ENCODE measurements at places on chromosomes 6 and 20.

DNA sequence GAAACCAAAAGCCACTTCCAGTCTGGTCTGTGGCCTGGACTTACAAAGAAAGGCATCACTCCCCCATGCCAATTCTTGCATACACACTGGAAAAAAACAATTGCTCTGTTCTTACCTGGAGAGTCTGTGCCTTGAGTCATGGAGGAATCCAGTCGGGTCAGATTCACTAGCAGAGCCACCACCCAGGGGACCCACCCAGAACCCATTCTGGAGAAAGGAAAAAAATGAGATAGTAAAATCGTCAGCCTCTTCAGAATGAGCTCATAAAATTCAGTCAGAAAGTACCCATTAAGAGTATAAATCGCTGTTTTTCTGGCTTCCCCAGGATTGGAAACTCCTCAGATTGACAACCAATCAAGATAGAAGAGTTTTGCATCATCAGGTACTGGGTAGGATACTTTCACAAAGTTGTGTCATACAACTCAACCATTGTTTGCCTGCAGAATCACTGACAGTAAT is at the start of gene HLA-DOB:
Gene HLA-DOB, minus strand, starts transcription at position 257 of the 459 bp plus-strand sequence. Its CDS starts 51 bp downstream, at position 206.
- DNase-seq, result peak; percentile 16

DNA sequence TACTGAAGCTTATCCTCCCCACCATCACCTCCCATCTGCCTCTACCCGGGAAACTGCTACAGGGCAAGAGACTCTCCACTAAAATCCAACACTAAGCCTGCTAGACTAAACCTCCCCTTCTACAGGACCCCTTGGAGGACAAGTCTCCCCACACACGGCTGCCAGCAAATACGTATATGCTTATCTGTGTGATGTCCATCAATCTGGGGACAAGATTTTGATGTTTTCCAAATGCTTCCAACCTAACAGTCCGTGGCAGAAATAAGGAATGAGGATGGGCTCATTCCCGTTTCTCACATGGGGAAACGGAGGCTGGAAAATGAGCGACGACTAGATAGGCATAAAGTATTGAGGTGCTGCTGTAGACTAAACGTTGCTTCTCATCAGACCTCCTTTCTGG is 1.8 kb downstream of the KCNK5 start:
- DNase-seq, result no peak

DNA sequence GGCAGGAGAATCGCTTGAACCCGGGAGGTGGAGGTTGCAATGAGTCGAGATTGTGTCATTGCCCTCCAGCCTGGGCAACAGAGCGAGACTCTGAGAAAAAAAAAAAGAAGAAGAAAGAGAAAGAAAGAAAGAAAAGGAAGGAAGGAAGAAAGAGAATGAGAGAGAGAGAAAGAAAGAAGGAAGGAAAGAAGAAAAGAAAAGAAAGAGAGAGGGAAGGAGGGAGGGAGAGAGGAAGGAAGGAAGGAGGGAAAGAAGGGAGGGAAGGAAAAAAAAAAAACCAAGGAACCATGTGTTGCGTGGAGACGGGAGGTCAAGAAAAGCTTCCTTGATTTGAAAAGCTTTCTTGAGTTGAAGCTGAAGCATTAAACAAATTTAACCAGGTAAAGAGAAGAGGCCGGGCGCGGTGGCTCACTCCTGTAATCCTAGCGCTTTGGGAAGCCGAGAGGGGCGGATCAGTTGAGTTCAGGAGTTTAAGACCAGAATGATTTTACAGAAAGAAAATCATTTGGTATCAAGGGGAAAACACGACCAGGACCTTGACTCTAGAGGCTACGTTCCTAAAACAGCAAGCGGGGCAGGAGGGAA is 90.5 kb upstream of the PRSS16 start:
- DNase-seq, result no peak

DNA sequence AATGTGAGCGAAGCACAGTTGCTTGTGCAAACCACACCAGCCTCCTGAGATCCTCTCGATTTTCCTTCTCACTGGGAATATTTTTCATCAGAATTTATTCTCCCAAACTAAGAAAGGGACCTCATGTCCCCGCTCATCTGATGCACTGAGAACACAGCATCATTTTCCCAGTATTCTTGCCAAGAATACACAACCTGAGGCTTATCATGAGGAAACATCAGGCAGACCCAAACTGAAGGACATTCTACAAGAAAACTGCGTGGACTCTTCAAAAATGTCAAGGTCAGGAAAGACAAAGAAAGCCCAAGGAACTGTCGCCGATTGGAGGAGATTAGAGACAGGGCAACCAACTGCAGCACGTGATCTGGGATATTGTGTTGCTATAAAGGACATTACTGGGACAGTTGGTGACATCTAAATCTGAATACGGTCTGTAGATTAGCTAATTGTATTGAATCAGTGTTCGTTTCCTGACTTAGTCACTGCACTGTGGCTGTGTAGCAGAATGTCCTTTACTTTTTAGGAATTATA is 72.3 kb downstream of the SNX5 start:
- DNase-seq, result no peak

GRCh38 chr20:33176101-33176500 is 8.1 kb downstream of the BPIFA2 start:
- no peak for DNase-seq

DNA sequence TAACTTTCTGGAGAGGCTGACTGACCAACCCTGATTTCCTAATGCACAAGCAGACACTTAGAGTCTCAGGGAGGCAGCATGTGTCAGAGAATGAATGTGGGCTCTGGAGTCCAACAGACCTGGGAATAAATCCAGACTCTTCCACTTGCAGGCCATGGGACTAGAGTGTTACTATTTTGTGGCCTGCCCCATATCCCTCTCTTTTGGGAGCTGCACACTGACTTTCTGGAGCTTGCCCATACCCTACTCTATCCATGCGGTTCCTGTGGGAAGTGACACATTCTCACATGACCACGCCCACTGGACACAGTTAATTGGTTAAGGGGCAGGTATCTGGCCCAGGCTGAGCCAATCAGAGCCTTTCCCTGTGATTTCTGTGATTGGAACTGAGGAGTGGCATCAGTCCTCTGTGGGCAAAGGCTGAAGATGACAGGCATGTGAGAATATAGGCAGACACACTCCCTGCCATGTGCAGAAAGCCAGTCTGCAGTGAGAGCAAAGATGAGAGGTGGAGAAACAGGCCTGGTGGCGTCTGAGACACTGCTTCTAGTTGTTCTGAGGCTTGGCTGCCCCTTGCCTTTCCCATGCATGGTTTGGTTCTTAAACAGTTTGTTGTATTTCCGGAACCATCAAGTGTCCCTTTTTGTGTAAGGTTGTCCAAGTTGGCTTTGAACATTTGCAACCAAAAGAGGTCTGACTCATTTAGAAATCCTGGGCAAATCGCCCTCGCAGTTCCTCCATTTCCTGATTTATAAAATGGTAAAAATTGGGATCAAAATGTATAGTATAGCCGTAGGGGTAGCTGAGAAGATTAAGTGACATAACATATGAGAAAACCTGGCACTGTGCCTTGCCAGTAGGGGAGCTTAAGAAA is 125.6 kb downstream of the CDC5L start:
- peak; percentile 33 for DNase-seq

DNA sequence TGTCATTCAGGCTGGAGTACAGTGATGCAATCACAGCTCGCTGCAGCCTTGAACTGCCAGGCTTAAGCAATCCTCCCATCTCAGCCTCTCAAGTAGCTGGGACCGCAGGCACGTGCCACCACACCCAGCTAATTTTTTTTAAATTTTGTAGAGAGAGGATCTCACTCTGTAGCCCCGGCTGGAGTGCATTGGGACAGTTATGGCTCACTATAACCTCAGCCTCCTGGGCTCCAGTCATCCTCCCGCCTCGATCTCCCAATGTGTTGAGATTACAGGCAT is 86.5 kb downstream of the SERAC1 start:
- no peak for DNase-seq

DNA sequence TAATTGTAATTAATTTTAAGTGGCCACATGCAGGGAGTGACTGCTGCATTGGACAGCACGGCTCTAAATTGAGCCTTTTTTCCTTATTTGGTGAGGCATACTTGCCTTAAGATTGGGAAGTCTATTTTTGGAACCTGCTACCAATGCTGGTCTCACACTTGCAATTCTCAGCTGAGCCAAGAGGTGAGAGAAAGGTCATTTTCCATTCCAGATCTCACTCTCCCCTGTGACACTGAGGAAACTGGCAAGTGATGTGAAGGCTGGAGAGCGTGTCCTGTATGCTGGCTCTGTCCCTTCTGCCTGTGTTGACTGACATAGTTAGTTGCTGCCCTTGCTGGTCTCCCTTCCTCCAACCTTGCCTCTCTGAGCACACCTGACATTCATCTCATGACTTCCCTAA is 735 bp upstream of the MOG start:
- no peak for DNase-seq

DNA sequence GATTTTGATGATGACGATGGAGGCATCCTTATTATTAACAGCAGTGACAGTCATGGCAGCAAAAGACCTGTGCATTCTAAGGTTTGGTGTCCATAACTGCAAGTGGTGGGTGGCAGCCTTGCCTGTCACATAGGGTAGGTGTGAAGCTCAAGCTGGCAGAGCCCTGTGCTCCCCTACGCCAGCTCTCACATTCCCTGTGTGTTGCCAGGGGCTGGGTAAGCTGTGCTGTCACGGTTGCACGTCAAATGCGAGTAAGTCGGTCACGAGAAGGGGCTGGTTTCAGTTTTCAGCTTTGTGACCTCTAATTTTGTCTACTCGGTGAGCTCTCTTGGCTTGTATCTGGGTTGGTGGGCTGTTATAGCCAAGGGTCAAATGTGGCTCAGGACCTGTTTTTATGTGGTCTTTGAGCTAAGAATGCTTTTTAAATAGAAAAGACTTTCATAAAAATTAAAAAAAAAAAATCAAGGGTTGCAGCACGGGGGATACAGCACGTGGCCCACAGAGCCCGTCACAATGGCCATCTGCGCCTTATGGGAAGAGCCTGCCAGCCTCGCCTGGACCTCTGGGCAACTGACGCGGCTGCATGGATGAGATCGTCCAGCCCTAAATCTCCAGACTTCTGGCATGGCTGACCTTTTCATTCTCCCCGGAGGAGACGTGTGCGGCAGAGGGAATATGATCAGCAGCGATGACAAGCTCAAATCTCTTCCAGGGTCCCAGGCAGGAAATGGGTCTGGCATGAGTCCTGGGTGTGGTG is 148.5 kb downstream of the PHACTR3 start:
- DNase-seq, result no peak

- no peak for DNase-seq
Observed at GRCh38 chr6:158810155-158811095, 8.7 kb downstream of the EZR start.

DNA sequence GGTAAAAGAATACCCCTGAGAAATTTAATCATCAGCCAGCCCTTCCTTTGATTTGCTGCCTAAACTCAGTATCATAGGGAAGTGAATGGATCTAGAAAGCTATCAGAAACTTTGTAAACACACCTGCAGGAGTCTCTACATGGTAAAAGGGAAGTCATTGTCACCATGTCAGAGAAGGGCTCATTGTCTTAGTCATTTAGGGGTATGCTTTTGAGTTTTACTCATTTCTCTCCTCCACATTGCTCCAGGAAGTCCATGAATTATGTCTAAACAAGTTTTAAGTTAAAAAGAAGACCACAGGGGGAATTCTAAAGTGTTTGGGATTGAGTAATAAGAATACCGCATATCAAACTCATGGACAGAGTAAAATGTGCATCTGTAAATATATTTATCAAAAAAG is 2.5 kb downstream of the SLC17A1 start:
- DNase-seq, result no peak

GRCh38 chr6:36130667-36131510 is 576 bp downstream of the MAPK13 start:
- peak; percentile 27 for DNase-seq

DNA sequence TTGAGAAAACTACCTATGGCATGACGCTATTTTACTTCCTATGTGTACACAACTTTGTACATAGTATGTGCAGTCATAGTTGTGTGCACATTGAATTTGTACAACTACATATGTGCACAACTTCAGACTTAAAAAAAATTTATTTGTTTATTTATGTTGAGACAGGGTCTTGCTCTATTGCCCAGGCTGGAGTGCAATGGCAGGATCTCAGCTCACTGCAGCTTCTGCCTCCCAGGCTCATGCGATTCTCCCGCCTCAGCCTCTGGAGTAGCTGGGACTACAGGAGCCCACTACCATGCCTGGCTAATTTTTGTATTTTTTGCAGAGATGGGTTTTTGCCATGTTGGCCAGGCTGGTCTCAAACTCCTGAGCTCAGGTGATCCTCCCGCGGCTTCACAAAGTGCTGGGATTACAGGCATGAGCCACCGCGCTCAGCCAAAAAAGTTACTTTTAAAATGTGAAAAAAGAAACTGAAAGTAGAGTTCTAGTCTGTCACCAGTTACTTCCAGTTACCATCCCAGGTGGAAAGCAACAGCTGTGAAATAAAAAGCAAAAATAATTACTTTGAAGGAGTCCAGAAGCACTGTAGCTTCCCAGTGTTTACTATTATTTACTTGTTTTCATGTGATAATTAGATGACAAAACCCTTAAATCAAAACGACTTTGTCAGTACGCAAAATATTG is 1.7 kb upstream of the ZKSCAN8 start:
- no peak for DNase-seq

DNA sequence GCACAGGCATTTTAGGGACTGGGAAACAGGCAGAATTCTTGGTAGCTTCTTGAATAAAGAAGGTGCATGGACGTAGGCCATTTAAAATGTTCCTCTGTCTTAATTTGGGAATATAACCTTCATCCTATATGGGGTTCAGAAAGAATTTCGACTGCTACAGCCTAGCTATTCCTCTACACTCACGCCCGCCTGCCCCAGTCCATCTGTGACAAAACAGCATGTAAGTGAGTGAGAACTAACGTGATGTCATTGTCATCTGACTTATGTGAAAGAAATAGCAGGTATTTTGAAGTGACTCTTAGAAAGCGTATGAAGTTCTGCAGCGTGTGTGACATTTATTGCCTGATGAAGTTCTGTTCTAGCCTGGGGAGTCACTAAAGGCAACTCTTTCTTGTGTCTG is 52.2 kb upstream of the SLC22A1 start:
- DNase-seq, result no peak

GRCh38 chr6:138662471-138662870 is 111.1 kb upstream of the CCDC28A start:
- DNase-seq, result no peak

DNA sequence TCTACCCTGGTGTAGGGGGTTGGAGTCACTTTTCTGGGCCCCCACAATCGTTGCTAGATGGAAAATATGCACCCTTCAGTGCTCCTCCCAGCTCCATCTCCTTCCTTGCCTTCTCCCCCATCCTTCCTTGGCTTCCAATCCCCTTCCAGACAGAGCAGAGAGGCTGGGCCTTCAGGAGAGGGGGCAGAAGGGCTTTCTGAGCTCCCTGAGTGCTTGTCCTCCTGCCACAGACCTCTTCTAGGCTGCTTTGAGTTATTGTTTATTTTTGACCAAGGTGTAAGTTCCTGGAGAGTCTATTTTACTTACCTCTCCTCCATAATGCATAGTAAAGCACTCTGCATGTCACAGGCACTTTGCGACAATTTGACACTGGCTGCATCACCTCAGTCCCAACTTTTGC is 96.4 kb upstream of the CNKSR3 start:
- DNase-seq, result no peak

DNA sequence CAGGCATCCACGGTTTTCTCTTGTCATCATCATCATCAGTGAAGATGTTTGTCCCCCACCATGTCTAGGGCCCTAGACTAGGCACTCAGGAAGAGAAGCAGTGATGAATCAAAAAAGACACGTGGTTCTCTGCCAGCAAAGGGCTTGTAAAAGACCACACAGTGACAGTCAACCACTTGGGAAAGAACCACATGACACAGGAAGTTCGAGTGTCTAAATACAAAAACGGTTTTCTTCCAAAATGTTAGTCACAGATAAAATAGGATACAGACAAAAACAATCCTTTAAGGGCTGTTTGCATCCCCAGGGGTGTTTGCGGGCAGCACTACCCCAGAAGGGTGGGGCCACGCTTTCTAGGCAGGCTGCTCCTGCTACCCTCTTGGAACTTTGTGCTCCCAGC is 356.8 kb upstream of the AGPAT4 start:
- DNase-seq, result no peak

- no peak for DNase-seq
Observed at GRCh38 chr6:125267806-125268523, 33.8 kb downstream of the HDDC2 start.
